ENCODE measurements at places on chromosomes 12 and 14.

- DNase-seq, result no peak
These were observed 16.4 kb upstream of the PUS1 start for GRCh38 chr12:131912518-131913274.

GRCh38 chr14:91336093-91336450 lies 81.5 kb downstream of the CCDC88C start:
- no peak for DNase-seq

GRCh38 chr12:54142114-54142475 lies 46.7 kb downstream of the SMUG1 start:
- no peak for DNase-seq

DNA sequence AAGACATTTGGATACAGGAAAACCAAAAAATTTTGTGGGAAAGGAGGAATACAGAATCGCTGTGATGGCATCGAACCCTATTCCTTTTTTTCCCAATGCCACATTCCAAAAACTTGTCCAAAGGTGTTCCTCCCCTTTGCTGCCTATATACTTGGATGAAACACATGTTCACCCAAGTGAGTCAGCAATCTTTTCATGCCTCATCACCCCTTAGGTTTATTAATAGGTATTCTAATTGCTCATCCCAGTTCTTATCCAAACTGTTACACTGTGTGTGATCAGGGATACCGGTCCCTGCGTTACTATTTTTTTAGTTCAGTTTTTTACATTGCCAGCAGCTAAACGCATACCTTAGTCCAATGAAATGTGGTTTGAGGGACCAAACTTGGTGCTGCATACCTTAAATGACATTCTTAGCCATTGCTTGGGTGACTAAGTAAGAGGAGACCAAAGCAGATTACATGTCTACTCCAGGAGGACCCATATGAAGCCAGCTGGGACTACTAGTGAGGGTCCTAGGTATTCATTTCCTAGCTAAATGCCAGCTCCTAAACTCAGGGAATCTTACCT lies 20.6 kb upstream of the ST8SIA1 start:
- DNase-seq, result no peak

DNA sequence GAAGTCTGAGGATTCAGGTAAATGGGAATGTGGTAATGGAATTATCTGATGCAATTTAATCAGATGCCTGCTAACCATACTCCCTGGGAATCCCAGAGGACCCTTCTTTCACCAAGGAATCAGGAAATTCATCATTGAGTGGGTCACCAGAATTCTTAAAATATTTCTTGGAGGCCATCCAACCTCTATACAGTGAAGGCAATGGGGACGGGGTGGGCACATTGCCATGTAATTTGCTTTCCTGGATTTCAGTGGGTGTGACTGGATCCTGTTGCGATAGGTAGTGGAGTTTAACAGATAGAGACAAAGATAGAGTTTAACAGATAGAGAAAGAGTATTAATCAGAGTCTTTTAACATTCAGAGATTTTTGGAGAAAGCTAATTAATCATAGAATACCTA lies 394.4 kb downstream of the DAD1 start:
- no peak for DNase-seq

DNA sequence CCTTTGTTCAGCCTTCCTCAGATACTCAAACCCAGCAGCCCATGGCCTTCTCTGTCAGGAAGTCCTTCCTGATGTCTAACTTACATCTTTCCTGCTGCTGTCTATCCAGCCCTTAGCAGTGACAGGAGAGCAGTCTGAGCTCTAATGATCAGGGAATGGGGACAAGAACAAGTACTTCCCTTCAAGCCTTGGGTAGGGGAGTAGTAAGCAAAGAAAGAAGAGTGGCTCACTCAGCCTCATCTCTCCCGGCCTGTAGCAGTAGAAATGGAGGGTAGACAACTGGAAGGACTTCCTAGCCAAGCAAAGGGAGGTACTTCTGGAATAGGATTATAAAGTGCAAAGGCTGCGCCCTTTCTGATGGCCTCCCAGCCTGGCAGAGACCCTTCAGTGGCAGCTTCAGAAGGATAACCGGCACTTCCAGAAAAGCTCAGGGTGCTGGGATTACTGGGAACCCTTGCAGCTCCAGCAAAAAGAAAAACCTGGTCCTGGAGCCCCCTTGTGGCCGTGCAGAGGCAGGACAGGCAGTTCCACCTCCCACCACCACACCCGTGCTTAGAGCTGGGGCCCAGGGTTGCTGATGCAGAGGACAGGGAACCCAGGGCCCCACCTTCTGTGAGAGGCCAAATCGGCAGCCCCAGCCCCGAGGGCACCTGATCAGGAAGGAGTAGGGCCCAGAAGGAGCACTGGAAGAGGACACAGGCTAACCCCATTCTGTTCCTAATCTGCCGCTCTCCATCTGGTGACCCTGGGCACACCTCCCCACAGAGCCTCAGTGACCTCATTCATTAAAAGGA lies 12.4 kb upstream of the SMUG1 start:
- DNase-seq, result peak; percentile 52

All from effector CD4-positive, alpha-beta T cell (primary cell).